ENCODE measurements at places on chromosomes 2 and 18.

DNA sequence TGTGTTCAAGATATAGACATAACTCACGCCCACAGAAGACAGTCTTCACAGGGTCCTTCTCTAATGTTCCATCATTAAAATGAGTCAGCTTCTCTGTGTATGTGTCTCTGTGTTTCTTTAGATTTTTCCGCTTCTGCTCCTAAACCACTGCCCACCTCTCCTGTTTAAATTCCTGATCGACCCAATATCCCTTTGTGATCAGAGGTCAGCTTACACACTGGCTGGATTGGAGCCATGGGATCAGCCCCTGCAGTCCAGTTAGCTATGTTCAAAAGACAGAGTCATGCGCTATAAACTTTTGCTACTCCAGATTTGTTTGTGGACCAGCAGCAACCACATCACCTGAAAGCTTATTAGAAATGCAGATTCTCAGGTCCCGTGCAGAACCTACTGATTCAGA, 229.2 kb downstream of the C1D start:
- DNase-seq: no peak

- no peak for DNase-seq
Measured at GRCh38 chr2:169112841-169113240, 43.5 kb downstream of the DHRS9 start.

GRCh38 chr2:122710049-122710448, 954.6 kb downstream of the TSN start:
- no peak for DNase-seq

DNA sequence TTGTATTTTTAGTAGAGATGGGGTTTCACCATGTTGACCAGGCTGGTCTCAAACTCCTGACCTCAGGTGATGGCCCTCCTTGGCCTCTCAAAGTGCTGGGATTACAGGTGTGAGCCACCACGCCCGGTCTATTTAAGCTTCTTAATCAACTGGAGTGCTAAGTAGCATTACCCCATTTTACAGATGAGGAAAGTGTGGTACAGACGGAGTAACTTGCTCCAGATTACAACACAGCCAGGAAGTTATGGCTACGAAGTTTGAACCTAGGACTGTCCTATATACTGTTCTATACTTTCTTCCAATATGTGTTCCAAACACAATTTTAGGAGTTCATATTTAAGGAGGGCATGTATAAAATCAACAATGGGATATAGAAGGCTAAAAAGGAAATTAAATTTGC, 197.7 kb downstream of the TGIF1 start:
- no peak for DNase-seq

DNA sequence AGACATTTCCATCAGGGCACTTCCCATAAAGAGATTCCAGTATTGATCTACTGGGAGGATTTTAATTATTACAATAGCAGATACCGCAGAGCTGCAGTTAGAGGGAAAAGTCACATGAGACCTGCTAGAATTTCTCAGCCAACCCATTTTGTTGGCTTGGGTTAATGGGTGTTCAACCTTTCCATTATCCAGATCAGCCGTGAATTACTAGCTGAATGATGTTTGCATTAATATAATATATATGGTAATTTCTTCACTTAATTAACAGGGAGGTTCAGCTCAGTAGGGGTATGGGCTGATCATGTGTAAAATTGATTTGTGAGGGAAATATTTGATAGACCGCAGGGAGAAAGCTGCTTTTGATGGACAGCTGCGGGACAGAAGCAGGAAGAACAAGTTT, 56.4 kb upstream of the OTX1 start:
- no peak for DNase-seq

GRCh38 chr2:197294260-197294659, 16.3 kb downstream of the ANKRD44 start:
- DNase-seq: peak; percentile 59

DNA sequence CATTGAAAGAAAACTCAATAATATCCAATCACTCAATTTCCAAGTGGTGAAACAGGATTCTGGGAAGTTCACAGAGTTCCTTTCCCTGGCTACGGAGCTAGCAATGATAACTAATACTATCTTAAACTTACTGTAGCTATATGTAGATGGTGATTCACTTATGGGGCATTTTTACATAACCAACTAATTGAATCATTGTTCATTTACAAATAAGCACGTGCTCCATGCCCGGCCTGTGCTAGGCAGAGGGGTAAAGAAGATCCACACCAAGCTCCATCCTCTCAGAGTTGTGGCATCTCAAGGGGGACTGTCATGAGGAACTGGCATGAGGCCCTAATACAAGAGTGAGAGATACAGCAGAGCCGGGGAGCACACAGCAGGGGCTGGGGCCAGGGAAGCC, 176.3 kb downstream of the ANKRD30B start:
- DNase-seq: peak; percentile 30

- DNase-seq: no peak
Measured at GRCh38 chr2:121898483-121898882, 143.0 kb downstream of the TSN start.

- DNase-seq: no peak
Measured at GRCh38 chr2:187520121-187520624, 34.1 kb downstream of the TFPI start.

DNA sequence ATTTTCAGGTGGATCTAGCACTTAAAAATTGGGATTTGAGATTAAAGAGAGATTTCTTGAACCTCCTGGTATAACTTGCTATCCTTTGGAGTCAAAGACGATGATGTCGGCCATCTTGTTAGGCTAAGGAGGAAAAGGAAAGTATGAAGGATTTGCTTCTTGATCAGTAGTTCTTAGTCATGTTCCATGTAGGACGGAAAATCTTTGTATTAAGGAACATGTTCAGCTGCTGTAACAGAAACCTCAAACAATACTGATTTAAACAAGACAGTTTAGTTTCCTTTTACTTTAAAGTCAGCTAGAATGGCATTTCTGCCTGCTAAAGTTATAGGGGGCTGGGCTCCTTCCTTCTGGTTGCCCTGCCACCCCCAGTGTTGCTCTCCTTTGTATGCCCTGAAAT, 56.4 kb upstream of the MGAT5 start:
- DNase-seq: no peak

DNA sequence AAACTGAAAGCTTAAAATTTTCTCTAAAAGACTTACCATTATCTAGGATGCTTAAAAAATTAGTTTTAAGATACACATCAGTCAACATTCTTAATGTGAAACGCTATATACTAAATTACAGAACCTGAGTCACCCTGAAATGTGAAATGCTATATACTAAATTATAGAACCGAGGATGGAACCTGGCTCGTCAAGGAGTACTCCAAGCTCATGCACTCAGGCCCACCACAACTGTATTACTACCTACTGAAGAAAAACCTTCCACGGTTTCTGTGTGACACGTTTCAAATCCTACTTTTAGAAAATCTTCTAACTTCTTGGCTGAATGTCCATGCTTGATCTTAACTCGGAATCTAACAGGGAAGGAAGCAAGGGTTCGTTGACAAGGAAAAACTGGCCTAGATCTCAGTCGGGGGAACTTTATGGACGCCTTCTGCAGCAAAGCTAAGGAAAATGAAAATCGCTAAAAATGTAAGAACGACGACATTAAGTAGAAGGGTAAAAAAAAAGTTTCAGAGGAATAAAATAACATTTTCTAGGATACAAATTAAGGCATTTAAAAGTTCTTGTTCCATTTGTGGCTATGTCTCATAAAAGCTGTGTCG, 1.4 kb downstream of the PRKD3 start:
- no peak for DNase-seq

- no peak for DNase-seq
Measured at GRCh38 chr2:98504381-98505109, 59.9 kb downstream of the INPP4A start.

DNA sequence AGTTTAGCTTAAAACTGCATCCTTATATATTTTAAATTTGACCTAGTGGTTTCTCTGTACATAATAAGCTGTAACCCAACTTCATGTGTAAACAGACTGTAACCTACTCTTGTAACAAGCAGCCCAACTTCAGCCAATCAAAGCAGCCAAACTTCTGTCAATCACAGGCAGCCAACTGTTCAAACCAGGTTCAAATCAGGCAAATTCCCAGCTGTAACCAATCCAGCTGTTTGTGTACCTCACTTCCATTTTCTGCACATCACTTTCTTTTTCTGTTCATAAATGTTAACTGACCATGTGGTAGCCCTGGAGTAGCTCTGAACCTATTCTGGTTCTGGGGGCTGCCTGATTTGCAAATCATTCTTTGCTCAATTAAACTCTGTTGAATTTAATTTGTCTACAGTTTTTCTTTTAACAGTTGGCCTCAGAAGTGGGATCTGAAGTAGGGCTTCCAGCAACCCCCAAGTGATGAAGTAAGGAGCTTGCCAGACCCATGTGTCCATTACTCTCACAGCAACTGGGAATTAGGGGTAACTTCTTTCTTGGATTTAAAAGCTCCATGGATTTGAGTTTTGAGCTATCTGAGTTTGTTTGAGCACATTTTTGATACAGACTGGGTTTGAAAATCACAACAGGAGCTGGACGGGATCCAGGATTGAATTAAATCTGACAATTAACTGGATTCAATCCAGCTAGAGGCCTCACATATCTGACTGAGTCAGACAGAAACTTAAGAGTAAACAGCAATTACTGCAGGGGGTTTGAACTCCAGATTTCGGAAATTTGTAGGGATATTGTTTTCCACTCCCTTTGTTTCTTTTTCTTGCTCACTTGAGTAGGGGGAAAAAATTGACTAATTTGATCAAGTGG, 1569.7 kb upstream of the SLC39A10 start:
- DNase-seq: no peak

GRCh38 chr2:157059036-157059435, 198.5 kb upstream of the GALNT5 start:
- DNase-seq: no peak

DNA sequence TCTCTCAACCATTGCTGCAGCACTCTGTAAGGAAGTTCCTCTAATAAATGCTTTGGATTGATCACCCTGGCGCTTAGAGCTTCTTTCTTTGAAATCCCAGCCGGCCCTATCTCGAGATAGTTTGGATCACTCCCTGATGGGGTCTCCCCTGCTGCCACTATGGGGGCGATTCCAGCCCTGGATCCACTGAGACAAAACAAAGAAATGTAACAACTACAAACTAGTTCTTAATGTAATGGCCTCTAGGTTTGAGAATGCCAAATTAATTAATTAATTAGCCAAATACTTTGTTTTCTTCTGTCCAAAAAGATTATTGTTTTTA, 15.2 kb downstream of the SRSF7 start:
- DNase-seq: peak; percentile 42

GRCh38 chr2:68906716-68907115, 35.5 kb upstream of the BMP10 start:
- DNase-seq: no peak

DNA sequence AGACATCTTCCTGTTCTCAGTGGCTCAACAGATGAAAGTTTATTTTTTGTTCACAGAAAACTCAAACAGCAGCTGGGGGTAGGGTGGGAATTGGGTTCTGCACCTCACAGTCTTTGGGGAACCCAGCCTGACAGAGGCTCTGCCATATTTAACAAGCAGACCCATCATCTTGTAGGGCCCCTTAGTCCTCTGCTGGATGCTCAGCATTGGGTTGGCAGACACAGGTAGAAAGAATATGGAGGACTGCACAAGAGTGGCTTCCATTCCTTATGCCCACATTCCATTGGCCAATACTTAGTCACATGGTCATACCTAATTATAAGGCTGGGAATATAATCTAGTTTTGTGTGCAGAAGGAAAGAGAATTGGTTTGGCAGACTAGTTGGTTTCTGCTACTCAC, 89.1 kb downstream of the MYO3B start:
- no peak for DNase-seq

DNA sequence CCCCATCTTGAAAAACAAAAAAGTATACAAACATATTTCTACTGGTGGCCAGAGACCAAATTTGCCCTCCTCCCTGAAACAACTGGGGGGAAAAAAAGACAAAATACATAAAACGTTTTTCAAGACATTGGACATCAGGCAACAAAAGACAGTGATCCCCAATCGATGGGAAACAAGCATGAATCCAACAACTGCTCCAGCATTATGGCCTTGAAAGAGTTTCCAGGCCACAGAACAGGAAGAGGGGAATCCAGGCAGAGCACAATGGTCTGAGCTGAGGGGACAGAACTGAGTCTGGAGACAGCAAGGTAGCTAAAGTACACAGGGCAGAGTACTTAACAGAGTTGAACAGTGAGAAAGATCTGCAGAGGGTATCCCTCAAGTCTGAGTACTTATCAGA, 4.4 kb downstream of the CCDC88A start:
- no peak for DNase-seq

- peak; percentile 44 for DNase-seq
Measured at GRCh38 chr2:238988105-238988504, 140.2 kb downstream of the TWIST2 start.

GRCh38 chr2:71742953-71743601, 289.7 kb downstream of the DYSF start:
- DNase-seq: no peak

DNA sequence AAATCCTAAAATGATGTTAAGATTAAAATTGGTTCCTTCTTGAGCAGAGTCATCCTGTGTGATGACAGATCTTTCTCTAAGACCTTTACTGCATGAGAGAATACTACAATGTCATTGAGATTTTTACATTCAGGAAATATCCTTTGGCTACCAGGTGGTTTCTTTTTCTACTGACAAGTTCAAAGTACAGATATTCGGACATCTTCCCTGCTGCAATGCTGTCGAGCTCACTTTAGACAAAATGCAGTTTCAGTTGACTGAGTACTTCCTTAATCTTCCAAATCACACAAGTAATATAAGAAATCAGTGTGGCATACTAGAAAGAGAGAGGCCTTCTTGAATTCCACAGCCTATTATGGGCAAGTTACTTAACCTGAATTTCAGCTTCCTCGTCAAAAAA, 207.9 kb upstream of the ACVR2A start:
- DNase-seq: no peak

DNA sequence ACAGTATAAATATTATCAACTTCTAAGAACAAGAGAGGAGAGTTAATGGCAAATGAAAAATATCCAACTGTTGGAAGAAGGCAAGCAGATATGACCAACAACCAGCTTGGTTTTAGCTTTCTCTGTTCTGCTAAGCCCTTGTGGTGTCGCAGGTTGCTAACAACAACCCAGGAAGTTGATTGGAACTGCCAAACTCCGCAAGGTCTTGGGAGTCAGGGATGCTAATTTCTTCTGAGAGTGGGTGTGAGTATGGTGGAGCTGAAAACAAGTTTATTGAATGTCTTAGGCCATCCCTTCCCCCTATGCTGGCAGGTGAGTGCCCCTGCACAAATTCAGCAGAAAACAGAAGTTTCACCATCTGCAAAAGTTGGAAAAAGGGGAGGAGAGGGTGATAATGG, 17.5 kb downstream of the BZW1 start:
- no peak for DNase-seq

DNA sequence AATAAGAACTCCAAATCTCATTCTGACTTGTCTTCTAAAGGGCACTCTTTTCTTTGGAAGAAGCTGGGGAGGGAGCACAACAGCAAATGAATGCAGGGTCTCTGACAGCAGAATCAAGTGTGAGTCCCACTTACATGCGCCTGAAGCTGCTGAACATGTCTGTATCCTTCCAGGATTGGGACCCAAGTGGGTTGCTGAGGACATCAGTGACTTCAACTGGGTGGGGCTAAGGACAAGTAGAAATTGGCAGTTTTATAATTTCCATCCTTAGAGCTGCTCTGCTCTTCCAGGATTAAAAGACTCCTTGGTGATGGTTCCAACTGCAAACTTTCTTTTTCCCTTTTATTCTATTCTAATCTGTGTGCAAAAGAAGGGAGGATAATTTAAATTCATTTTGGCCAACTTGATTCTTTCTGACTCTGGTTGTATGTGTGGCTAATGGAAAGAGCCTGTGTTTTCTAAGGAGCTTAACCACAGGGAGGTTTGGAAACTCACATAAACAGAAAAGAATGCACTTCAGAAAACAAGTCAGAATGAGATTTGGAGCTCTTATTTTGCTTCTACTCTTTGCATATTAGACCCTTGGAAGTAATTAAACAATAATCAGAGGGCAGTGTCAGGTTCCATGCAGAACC, 20.6 kb downstream of the ANTXR1 start:
- DNase-seq: no peak

- DNase-seq: no peak
Measured at GRCh38 chr2:54629914-54630857, 93.3 kb upstream of the EML6 start.
